ENCODE measurements at places on chromosomes 3 and 15.

- no peak for DNase-seq
Observed at GRCh38 chr3:1442271-1442670, 349.4 kb downstream of the CNTN6 start.

GRCh38 chr3:7520593-7520992 is 659.7 kb downstream of the GRM7 start:
- DNase-seq, result no peak

DNA sequence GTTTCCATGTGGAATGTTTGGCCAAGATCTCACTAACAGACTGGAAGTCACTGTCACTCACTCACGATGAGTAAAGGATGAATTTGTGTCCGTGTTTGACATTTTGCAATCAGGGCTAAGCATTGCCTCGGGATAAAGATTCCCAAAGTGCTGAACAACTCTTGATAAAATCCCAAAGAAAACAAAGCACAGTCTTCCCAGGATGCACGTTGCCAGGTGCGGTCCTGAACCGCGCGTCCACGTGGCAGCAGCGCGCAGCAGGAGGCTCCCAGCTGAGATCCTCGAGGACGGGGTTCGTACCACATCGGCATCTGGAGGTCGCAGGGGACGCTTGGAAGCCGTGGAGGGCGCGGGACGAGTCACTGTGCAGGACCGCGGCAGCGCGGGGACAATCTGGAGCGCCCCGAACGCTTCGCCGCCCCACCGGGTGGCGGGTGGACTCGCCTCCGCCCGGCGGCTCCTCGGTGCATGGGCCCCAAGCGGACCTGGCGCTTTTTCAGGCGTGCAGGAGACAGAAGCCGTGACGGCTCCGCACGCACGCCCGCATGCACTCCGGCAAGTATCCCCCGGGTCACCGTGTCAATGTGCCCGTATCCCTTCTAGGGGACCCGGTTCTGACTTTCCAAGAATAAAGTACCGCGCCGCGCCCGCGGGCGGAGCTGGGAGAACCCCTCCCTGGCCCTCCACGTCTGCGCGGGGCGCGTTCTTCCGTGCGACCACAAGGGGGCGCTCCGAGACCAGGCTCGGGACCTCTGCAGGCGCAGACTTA is 17.7 kb downstream of the CPN2 start:
- peak; percentile 89 for DNase-seq

GRCh38 chr15:40238532-40239403 is at the start of gene PAK6:
PAK6 (plus strand) TSS chr15:40239063; CDS start chr15:40264786, 25,723 bp downstream.
- DNase-seq, result peak; percentile 54

All from lung (tissue), 17 donors.